ENCODE measurements at places on chromosomes 7 and 10. TPM values are rescaled to one million over a fixed set of nuclear protein-coding genes. Genes with fewer than 3 reads are reported as not detected.

Gene GALNT17
- 78.1 TPM for total RNA-seq

DNA sequence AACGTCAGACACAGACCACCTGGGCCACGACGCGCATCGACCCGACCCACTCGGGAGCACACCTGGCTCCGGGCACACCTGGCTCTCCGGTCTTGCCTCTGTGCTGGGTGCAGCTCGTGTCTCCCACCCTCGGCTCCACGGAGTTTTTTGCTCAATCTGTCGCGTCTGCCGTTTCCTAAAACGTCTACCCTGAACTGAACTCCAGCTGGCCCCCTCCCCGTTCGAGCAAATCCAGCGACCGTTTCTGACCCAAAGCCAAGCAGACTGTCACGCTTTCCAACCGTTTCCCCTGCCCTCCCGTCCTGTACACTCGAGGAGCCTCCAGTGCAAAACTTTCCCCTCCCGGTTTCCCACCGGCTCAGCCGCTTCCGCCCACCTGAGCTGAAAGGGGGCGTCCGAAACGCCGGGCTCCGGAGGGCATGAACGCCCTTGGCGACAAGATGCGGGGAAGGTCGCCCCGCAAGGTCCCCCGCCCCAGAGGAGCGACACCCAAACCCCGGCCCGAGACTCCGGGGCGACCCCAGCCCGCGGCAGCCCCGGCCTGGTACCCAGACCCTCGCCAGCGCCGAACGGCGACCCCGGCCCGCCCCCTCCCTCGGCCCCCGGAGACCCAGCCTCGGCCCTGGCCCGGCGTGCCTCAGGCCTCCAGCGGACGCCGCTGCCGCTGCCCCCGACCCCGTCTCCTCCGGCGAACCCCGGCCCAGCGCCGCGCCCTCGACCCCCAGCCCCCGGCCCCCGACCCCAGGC lies 557 bp downstream of the CYTH3 start:
- DNase-seq: peak; percentile 65

DNA sequence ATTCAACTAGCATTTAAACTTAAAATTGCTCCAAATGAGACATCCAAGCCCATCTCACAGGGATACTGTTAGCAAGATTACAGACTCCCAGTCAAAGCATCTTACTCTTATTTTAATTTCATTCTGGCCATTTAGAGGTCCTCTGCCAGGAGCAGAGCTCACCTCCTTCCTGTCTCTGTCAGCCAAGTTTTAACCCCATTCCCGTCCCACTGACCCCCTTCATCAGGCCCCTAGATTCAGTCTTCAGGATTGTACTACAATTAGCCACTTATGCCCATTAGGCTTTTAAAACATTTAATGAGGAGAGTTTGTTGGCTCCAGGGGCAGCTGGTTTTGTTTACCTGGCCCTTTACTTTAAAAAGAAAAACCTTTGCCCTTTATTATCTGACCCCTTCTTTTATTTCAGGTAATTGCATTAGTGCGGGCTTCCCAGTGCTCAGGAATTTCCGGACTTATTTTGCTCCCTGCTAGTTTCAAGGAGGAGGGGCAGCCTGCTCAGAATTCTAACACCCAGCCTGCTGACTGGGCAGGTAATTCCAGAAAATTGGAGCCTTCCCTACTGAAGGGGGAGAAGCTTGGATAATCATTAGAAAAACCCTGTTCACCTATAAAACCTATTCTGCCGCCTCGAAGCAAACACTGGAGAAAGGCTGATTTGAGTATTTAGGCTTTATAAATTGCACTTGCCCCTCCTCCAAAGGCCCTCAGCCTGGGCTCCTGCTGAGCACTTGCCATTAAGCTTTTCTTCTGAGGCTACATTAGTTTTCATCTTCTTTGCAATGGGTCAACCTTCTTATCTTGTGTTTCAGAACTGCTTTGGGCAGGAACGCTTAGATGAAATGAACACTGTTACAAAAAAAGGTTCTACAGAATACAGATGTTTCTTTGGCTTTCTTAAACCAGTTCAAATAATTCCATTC lies 200.5 kb upstream of the HPS1 start:
- DNase-seq: no peak

Gene OPN4
- total RNA-seq: 0.41 TPM

Gene ENKUR
- total RNA-seq: not detected

Data from Right ventricle myocardium inferior (tissue), 1 donor.